ENCODE measurements at places on chromosomes 16 and 17.

GRCh38 chr17:281365-281999 lies 71.1 kb downstream of the RPH3AL start:
- no peak for DNase-seq

GRCh38 chr17:29592850-29593551 lies at the start of gene ANKRD13B:
TSS of gene ANKRD13B (plus strand) at chr17:29593132. CDS start at chr17:29593622, 490 bp downstream.
- no peak for DNase-seq

DNA sequence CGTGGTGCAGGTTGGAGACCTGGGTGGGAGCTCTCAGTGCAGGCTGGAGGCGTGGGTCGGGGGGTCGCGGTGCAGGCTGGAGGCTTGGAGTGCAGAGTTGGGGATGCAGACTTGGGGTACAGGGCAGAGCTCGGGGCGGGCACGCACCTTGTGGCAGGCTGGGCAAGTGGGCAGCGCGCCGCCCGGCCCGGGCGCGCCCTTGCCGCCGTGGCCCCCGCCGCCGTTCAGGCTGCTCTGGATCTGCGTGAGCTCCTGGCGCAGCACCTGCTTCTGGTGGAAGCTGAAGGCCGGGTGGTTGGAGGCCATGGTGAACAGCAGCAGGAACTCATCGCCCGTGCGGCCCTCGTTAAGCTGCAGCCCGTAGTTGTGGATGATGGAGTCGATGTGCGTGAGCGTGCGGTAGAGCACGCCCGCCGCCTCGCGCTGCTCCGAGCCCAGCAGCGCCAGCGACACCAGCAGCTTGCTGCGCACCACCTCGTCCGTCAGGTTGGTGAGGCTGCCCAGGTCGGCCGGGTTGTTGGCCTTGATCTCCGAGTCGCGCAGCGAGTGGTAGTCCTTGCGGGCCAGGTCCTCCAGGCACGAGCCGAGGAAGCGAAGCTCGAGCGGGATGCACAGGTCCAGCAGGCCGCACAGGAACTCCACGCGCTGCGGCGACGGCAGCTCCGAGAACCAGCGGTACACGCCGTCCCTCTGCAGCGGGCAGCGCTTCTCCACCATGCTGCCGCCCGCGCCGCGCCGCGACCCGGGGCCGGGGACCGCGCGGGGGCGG lies 1.1 kb downstream of the ZCCHC14 start:
- DNase-seq = no peak

DNA sequence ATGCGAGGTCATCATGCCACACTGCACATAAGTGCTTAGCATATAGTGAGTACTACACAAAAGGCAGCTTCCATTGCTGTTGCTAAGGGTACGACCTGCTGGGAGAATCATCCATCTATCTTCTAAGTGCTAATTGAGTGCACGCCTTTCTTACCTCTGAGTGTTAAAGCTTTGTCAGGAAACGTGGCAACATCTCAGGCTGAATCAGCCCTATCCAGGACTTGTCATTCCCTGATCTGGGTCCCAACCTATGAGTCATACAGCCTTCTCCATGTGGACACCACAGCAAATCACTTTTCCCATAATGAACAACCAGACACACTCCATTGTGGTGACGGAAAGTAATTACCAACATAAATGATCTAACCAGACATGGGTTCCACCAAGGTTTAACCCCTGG lies 201.1 kb upstream of the MAF start:
- DNase-seq = no peak

DNA sequence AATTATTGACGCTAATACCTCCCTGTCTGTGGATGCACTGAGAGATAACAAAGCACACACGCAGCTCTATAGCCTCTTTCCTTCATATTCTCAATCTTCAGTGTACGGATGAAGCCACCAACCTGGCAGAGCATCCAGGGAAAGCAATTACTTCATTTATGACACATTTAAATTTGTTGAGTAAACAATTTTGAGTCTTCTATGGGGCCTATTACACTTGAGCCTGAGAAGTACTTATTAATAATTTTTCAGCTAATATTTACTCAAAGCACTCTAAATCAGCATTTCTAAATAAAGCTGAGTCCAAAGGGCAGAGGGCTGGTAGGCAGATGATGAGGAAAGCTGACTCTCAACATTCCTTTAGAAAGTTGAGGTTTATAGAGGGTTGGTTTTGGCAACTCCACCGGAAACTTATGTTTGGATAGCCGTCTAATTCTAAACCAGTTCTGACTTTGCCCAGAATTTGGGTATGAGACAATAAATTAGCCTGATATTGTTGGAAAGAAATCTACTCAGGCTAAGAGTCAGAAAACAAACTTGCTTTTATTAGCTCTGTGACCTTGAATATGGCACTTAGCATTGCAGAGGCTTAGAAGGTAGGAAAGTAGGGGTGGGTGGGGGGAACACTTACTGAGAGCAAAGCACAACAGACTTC lies 643.5 kb downstream of the CDH11 start:
- no peak for DNase-seq

All from cerebellar nuclear complex (tissue), 1 donor.